ENCODE measurements at places on chromosomes 1 and 21. TPM values are rescaled to one million over a fixed set of nuclear protein-coding genes. Genes with fewer than 3 reads are reported as not detected.

DNA sequence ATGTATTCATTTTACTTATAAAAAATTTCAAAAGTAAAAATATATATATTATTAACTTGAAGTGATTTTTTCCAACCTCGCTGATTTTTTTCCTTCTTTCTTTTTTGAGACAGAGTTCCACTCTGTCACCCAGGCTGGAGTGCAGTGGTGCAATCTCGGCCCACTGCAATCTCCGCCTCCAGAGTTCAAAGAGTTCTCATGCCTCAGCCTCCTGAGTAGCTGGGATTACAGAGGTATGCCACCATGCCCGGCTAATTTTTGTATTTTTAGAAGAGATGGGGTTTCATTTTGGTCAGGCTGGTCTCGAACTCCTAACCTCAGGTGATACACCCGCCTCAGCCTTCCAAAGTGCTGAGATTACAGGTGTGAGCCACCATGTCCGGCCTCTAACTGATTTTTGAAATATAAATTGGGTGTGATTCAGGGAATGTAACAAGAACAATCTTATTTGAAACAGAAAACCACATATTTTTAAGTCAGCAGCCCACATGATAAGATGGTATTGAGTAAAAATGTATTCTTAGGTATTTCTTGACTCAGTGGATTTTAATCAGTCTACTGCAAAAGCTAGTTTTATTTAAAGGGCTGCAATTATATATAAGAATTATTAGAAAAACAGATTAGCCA, 30.0 kb downstream of the ZBTB8B start:
- no peak overlapping the region for H3K27ac ChIP-seq
- H3K36me3 ChIP-seq: no peaks in the 10 kb centered on the region
- DNase-seq: no peak
- H3K27me3 ChIP-seq: no peaks in the 10 kb centered on the region
- H3K4me3 ChIP-seq: no peak overlapping the region

DNA sequence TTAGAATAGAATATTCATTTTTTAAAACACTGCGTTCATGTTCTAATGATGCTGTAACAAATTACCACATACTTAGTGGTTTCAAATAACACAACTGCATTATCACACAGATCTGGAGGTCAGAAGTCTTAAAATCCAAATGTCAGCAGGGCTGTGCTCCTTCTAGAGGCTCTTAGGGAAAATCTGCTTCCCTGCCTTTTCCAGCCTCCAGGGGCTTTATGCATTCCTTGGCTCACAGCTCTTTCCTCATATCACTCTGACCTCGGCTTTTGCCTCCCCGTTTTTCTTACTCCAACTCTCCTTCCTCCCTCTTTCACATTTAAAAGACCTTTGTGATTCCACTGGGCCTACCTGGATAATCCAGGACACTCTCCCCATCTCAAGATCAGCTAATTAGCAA, 18.6 kb upstream of the FMN2 start:
- no peak overlapping the region for H3K27ac ChIP-seq
- no peak overlapping the region for H3K4me3 ChIP-seq
- no peak for DNase-seq
- no peaks in the 10 kb centered on the region for H3K4me1 ChIP-seq
- H3K36me3 ChIP-seq: no peaks in the 10 kb centered on the region

GRCh38 chr1:7406641-7407543, 364.2 kb upstream of the VAMP3 start:
- H3K36me3 ChIP-seq: no peaks in the 10 kb centered on the region
- H3K27me3 ChIP-seq: no peaks in the 10 kb centered on the region
- no peak overlapping the region for H3K4me3 ChIP-seq
- H3K4me1 ChIP-seq: peaks cover 10% of the 10 kb centered on the region

The SKI gene
- total RNA-seq: 56.2 TPM

The ORC1 gene
- 25.6 TPM for total RNA-seq

DNA sequence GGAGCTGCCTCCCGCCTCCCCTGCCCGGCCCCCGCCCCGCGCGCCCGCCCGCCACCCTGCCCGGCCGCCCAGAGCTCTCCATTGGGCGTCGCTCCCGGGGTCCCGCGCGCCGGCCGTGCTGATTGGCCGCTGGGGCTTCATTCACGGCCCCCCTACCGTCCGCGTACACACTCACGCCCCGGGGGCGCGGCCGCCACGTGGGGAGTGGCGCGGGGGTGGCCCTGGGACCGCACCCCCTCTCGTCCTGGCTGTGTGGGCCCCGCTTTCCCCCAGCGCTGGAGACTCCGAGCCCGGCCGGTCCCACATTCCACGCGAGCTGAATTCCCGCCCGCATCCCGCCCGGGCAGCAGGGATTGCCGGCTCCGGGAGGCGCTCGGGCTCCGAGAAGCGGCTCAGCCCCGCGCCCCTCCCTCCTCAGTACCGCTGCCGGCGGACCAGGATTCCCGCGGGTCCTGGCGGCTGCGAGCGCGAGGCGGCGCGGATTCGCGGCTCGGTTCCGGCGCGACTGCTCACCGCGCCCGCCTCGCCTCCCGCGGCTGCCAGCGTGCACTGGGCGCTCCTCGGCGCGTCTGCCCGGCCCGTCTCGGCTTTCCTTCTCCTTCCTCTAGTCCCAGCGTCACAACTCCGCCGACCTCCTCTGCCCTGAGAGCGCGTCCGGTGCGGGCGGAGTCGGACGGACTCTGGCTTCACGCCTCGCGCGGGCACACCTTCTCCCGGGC, 450 bp upstream of the POU3F1 start:
- peak overlapping the region; percentile 42 for H3K4me3 ChIP-seq
- H3K4me1 ChIP-seq: peaks cover 10% of the 10 kb centered on the region
- DNase-seq: peak; percentile 38
- no peaks in the 10 kb centered on the region for H3K27me3 ChIP-seq
